Ovary (tissue), 10 donors: ENCODE measurements at places on chromosomes 2 and 18.
A peak's percentile ranks its signal among the peaks of the same experiment; 100 is the strongest.

GRCh38 chr2:66441581-66442320 is 6.8 kb downstream of the MEIS1 start:
- no peak for DNase-seq

DNA sequence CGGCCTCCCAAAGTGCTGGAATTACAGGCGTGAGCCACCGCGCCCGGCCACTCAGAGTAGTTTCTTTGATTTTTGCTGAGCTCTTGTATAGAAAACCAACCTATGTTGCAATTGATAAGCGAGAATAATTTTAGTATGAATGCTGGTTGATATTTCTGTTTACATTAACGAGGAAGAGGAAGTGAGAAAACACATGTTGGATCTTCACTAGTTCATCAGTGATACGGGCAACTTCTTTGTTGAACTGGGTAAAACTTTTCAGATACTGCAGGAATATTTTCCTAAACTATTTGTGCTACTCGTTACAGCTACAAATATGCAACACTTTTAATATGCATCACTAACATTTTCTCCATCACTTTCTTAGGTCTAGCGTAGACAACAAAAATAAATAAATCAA is 67.9 kb upstream of the SLC25A52 start:
- DNase-seq = no peak

- no peak for DNase-seq
Observed at GRCh38 chr2:99201959-99202678, 21.1 kb downstream of the MRPL30 start.

DNA sequence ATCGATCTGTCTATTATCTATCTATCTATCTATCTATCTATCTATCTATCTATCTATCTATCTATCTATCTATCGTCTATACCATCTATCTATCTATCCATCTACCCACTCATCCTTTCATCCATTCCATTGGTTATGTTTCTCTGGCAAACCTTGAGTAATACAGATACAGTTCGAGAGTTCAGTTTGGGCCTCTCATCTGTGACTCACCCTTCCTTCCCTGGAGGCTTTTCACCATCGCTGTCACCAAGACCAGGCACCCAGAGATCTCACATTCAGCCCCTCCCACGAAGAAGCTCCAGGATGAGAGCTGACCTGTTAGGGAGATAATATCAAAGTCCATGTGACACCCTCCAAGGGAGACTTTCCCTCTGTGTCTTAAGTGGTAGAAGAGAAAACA is 164.1 kb upstream of the CELF4 start:
- DNase-seq = no peak

DNA sequence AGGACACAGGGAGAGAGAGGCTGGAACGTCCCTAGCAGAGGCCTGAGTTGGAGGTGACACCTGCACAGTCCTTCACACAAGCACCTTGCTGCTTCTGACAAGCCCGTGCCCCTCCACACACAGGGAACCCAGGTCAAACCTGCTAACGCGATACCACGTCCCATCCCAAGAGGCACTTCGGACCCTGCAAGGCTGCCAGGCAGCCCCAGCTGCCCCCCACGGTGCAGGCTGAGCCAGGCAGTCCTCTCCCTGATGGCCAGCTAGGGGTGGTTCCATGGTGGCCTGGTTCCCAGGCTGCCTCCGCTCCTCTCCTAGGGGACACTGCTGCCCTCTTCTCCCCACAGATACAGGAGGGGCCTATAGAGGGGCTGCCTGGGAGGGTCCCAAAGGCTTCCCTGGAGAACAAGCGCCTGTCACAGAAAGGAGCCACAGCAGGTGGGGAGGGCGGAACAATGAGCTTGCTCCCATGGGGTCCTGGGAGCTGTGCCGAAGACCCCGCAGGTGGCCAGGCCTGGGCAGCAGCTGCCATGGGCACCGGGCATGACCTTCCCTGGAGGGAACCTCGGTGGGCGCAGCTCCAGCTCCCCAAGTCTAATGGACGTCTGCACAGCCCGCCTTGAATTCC is 434.2 kb upstream of the MYT1L start:
- no peak for DNase-seq

- DNase-seq = no peak
Observed at GRCh38 chr18:63096327-63096874, 223.2 kb downstream of the BCL2 start.

DNA sequence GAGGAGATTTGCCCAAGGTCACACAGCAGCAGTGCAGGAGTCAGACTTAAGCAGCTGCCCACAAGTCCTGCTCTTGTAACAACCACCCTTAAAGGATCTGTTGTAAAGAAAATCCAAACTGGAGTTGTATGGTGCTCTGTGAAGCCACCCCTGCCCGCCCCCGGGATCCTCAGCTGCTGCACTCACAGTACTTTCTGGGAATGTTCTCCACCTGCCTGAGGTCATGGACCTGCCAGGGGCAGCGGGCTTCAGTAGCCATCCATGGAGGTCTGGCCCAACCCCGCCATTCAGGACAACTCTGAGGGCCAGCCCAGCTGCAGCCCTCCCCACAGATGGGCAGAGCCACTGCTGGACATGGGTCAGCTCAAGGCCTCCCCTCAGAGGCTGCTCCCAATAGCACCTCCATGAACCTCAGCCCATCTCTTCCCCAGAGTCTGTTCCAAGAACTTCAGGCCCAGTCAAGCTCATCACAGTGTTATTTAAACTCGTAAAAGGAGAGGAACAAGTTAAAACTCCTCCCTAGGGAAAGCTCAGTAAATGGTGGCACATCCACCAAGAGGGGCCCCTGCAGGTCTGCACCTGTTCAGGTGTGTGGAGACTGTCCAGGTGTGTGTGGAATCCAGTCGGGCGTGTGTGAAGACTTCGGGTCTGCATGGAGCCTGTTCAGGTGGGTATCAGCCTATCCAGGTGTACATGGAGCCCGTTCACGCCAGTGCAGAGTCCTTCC is 39.4 kb upstream of the GPC1 start:
- peak; percentile 7 for DNase-seq

DNA sequence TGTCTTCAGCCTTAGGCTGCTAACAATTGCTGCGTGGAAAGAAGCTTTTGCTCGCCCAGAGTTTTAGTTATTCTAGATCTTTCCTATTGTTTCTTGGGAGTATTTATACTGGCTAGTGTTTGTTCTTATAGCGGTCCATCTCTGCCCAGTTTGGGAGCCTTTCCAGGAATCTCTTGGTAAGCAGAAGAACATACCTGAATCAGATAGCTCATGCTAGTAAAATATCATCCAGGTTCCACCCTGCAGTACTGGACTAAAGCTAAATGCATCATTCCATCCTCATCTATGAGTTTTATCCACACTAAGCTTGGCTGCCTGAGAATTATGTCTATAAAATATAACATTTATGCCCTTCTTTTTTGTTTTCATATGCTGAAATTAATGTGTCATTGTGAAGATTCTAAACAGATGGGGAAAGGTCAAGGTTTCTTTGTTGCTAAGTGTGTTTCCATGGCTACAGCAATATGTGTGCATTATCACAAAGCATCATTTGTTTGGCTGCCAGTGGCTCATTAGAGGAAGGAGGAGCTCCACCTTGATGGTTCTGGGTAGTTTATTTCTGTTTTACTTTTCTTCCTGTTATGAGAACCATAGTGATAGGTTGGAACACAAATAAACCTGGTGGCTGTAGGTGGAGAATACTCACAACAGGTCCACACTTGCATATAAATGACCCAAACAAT is 182.8 kb downstream of the PIK3C3 start:
- no peak for DNase-seq

GRCh38 chr2:70807828-70808118 is 12.6 kb downstream of the CLEC4F start:
- no peak for DNase-seq

GRCh38 chr2:100277540-100278207 is 44.6 kb downstream of the LONRF2 start:
- DNase-seq = no peak

DNA sequence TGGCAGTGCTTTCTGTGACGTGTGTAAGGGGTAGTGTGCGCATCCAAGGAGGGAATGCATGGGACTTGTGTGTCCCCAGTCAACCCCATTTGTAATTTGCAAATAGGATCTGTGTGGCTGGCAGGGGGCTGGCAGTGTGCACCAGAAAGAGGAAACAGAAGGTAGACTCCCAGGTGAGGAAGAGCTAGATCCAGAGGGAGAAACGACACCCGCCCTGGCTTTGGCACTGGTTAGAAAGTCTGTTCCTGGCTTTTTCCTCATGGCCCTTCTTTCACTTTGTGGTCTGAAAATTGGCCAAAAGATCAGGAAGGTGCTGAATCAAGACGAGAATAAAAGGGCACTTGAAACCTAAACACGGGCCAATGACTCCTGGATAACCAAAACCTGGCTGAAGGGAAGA is 33.3 kb downstream of the PRKCE start:
- no peak for DNase-seq

DNA sequence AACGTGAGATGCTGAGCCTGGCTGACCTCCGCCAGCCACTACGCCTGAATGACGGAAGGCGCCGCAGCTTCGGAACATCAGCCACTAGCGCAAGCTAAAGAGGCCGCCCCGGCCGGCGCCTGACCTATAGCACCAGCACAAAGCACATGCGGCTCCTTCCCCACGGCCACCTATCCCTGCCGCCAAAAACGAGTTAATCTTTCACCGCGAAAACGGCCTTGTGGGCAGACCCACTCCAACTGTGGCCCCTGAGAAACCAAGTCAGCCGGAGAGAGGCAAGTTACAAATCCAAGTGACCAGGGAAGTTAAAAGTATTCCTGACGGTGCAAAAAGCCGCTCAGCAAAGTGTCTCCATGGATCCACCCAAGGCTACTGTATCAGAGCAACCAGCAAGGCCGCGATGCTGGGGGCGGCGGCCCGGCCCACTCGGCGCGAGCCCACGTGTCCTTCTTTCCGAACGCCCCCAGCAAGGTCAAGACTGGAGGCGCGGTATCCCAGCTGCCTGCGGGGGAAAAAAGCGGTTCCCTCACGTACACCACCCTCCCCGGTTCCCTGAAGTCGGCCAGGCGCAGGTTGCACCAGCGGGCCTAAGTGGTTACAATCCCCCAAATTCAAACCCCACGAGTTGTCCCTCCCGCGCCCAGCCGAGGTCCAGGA is 575 bp downstream of the HSPD1 start:
- DNase-seq = peak; percentile 75

DNA sequence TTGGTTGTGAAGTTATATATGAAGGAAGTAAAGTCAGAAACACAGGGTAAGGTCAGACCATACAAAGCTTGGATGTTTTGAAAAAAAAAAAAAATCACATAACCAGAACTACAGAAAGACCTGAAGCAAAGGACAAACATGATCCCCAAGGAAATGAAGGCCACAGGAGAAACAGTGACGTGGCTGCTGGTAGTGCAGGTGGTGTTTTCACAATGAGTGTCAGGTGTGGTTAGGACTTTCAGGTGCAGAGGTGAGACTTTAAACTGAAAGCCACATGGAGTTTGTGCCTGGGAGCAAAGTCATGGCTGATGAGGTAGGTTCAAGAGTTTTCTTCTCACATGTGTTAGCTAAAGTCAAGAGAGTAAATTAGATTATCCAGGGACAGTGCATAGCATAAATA is 270.7 kb downstream of the PIEZO2 start:
- no peak for DNase-seq

DNA sequence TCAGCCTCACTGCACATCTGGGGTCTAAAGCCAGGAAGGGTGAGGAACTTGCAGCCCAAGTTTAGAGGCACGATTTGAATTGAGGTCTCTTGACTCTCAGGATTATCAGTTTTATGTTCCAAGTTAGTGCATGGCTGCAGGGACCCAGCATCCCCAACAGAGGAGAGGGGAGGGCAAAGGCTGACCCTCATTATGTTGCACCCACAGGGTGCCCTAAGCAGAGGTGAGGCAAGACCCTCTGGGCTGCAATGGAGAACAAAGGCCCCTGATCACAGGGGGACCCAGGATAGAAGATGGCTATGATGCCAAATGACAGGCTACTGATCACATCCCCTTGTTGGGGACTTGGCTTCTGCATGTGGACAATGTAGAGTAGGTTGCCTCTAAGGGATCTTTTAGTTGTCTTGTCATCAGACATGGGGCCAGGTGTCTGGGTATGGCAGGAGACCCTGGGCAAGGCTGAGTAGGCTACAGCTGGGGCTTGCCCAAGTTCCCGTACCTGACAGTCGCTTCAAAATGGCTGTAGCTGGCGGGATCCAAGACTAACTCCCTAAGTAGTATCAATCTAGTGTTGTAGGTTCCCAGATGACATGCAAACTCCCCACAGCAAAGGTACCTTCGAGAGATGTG is 4.5 kb upstream of the GDF7 start:
- no peak for DNase-seq

DNA sequence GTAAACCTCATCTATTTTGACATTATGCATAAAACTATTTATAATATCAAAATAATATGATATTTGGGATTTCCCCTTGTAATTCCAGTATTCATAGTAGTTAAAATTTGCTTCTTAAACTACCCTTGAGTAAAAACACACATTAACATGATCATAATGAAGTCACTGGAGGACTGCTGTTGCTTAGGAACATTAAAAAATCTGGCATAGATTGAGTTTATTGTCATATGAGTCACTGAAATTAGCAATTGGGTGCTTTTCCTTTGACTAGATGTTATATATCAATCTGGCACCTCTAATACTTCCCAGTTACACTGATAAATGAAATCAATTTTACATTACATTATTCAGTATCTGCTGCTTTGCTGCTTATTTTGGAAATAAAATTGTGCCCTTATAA is 57.0 kb upstream of the ZC3H15 start:
- DNase-seq = no peak

GRCh38 chr2:11567631-11568031 is 33.8 kb downstream of the GREB1 start:
- DNase-seq = peak; percentile 68

GRCh38 chr2:98332989-98333388 is 13.3 kb upstream of the CNGA3 start:
- no peak for DNase-seq

DNA sequence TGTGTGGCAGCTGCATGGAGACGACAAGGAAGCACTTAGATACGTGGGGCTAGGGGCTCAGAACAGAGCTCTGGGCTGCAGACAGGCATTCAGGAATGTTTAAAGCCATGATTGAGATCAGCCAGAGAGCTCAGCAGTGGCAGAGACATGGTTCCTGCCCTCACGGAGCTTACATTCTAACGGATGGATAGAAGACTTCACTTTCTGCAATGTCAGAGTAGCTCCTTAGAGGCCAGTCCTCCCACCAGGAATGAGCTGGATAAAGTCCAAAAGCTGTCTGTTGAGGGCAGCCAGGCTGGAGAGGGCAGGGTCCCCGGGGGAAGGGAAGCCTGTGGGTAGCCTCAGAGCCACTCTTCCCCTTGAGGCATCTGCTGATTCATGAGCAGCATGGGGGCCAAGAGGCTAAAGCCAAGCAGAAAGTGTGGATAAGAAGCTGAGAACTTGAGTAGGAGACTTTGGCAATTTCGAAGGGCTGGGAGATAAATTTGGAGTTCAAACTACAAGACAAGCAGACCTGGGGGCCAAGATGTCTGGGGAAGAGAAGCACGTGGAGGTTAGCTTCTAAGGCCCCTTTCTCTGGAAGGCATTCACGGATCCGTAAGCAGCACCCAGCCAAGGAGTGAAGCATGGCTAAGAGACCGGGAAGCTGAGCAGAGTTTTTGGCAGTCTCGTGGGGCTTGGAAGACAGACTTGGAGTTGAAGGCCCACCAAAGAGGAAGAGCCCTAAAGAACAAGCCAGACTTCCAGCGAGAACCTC is 9.7 kb upstream of the CIB4 start:
- DNase-seq = no peak

- no peak for DNase-seq
Observed at GRCh38 chr18:40404284-40404683, 1550.8 kb upstream of the PIK3C3 start.
